A549 treated with CORT108297 at 1 μM for 4 hours (cell line): ENCODE measurements at places on chromosomes 3 and 15. TPM values are rescaled to one million over a fixed set of nuclear protein-coding genes. Genes with fewer than 3 reads are reported as not detected.

Gene NAA50
- total RNA-seq, result 147 to 179 TPM (median 161 TPM) in 5 replicates

Gene FSTL1
- total RNA-seq, result 49.9 to 91.3 TPM (median 71.1 TPM) in 5 replicates

Gene TGM5
- not detected in 5 replicates for total RNA-seq

Gene GOLGA8T
- 0.90 to 1.8 TPM (median 1.7 TPM) in 5 replicates for total RNA-seq

Gene SERPINI2
- total RNA-seq, result not detected in 5 replicates

Gene COX5A
- total RNA-seq, result 505 to 615 TPM (median 535 TPM) in 5 replicates

Gene SLCO2A1
- total RNA-seq, result 0.01 to 0.09 TPM (median 0.02 TPM) in 5 replicates

Gene TNNC1
- total RNA-seq, result 0.92 to 1.5 TPM (median 1.2 TPM) in 5 replicates

Gene KCNMB2
- total RNA-seq, result not detected in 5 replicates

Gene SLC22A13
- total RNA-seq, result 0.05 to 0.13 TPM (median 0.08 TPM) in 5 replicates

Gene COX17
- 105 to 131 TPM (median 107 TPM) in 5 replicates for total RNA-seq

Gene FOXP1
- total RNA-seq, result 6.0 to 10.2 TPM (median 9.4 TPM) in 5 replicates

Gene LRRC31
- total RNA-seq, result 0.02 TPM in 1 of 5 replicates, not detected in the others

Gene BLM
- 10.4 to 14.7 TPM (median 11.5 TPM) in 5 replicates for total RNA-seq

Gene GALNT15
- total RNA-seq, result 0.05 to 0.18 TPM (median 0.15 TPM) in 5 replicates

Gene MAPK6
- 38.5 to 58.0 TPM (median 48.2 TPM) in 5 replicates for total RNA-seq

Gene SETD2
- total RNA-seq, result 15.7 to 25.4 TPM (median 17.7 TPM) in 5 replicates

Gene TMEM40
- 0.08 to 0.73 TPM (median 0.32 TPM) in 5 replicates for total RNA-seq

Gene UPK1B
- 10.1 to 14.7 TPM (median 12.9 TPM) in 5 replicates for total RNA-seq

Gene GP9
- total RNA-seq, result not detected in 5 replicates

Gene KLHL40
- total RNA-seq, result not detected in 5 replicates

Gene SI
- not detected in 5 replicates for total RNA-seq

Gene FRMD4B
- total RNA-seq, result 0.77 to 2.1 TPM (median 1.2 TPM) in 5 replicates

Gene LRRC34
- total RNA-seq, result not detected in 5 replicates

Gene EPHA3
- total RNA-seq, result not detected in 5 replicates

Gene RETNLB
- total RNA-seq, result not detected in 5 replicates

Gene ACTC1
- 0.13 to 0.38 TPM (median 0.24 TPM) in 5 replicates for total RNA-seq

Gene GOLGA6D
- total RNA-seq, result 0.03 to 0.06 TPM (median 0.04 TPM) in 4 of 5 replicates, not detected in the other

Gene CLDN16
- total RNA-seq, result 0.14 TPM in 2 of 5 replicates, not detected in the others

Gene AMOTL2
- 37.2 to 46.2 TPM (median 44.0 TPM) in 5 replicates for total RNA-seq

Gene CHST2
- 0.55 to 0.99 TPM (median 0.79 TPM) in 5 replicates for total RNA-seq

Gene CHRD
- 0.13 to 0.48 TPM (median 0.16 TPM) in 5 replicates for total RNA-seq

Gene DUOXA1
- total RNA-seq, result 0.08 to 0.17 TPM (median 0.12 TPM) in 5 replicates

Gene CACNA2D2
- total RNA-seq, result 0.46 to 0.54 TPM (median 0.51 TPM) in 5 replicates

Gene ACP3
- total RNA-seq, result 0.02 to 0.14 TPM in 2 of 5 replicates, not detected in the others

Gene SLC28A1
- 0.05 TPM in 2 of 5 replicates, not detected in the others for total RNA-seq

Gene FEZF2
- total RNA-seq, result not detected in 5 replicates

Gene TBL1XR1
- total RNA-seq, result 15.0 to 19.1 TPM (median 18.7 TPM) in 5 replicates

Gene PLA2G4D
- total RNA-seq, result 0.03 TPM in 1 of 5 replicates, not detected in the others

Gene CAMK2N2
- total RNA-seq, result 0.87 to 1.4 TPM (median 1.3 TPM) in 5 replicates

Gene PARP16
- 9.7 to 11.7 TPM (median 10.3 TPM) in 5 replicates for total RNA-seq
